ENCODE measurements at places on chromosomes 6 and 20. TPM values are rescaled to one million over a fixed set of nuclear protein-coding genes. Genes with fewer than 3 reads are reported as not detected.

GRCh38 chr6:98560418-98560817 lies 274.0 kb upstream of the POU3F2 start:
- DNase-seq: no peak

- DNase-seq: no peak
Observed at GRCh38 chr6:128491100-128491581, 29.3 kb downstream of the PTPRK start.

DNA sequence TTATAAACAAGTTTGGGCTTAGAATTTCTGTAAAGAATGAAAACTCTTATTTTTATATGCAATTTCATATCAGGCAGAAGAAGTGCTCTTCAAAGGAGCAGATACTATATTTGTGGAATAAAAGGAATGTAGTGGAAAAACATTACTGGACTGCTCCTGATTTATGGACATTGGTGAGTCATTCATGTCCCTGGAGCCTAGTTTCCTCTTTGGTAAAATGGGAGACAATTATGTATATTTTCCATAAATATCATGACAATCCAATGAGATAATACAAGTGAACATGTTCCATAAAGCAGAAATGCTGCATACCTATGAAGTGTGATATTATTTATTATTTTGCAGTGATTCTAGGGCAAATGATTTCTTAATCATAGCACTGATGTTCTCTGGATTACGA lies 445.8 kb upstream of the CITED2 start:
- DNase-seq: no peak

DNA sequence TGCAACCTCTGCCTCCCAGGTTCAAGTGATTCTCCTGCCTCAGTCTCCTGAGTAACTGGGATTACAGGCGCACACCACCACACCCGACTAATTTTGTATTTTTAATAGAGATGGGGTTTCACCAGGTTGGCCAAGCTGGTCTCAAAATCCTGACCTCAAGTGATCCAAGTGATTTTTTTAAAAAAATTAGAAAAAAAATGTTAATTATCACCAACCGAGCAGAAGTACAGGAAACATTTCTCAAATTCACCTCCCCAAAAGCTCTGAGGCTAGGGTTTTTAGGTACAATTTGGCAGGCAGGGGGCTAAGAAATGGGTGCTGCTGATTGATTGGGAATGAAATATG lies 14.9 kb upstream of the SLC22A16 start:
- DNase-seq: no peak

SSTR4 gene
- not detected for total RNA-seq

GRCh38 chr20:63119121-63119962 lies 96.6 kb downstream of the YTHDF1 start:
- peak; percentile 44 for DNase-seq

DNA sequence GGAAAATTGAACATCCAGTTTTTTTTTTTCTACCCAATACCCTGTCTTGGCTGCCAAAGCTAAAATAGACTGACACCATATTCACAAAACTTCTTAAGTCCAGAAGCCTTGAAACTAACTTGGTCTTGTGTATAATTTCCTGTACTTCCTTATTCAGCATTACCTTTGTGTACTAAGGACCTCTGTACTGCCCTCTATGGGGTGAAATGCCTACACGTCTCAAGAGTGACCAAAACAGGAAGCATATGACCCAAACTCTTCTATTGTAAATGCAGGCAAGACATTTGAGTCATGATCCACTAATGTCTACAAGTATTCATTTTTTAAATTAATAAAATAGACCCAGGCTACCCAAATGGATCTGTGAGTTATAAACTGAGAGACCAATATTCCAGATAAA lies 50.4 kb downstream of the HMGCLL1 start:
- DNase-seq: no peak

GRCh38 chr6:127950566-127951145 lies 49.8 kb upstream of the THEMIS start:
- no peak for DNase-seq

GRCh38 chr6:104633125-104633524 lies 226.6 kb downstream of the HACE1 start:
- DNase-seq: no peak

GRCh38 chr20:33280775-33281174 lies 2.2 kb upstream of the BPIFB1 start:
- DNase-seq: no peak

DNA sequence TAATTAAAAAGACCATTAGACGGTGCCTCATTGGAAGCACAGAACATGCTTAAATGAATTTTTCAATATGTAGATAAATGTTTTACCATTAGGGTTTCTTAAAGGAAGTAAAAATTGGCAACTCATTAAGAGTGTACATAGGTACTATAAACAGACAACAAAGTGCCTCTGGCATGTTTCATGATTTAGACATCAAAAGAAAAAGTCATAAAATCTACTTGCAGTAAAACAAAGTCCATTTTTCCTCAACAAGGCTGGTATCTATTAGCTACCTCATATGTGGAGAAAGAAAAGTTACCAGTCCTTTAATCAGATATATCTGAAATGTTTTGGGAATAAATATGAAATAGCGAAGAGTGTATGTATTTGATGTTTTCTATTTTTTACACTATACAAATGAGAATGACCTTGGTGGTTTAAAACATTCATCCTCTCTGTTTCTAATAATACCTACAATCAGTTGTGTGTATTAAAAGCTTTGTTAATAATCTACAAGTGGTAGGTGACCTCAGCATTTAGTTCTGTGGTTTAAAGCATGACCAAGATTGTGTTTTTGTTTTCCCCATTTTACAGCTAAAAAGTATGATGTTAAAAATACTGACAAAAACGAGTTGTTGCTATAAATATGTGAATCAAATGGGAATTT lies 87.5 kb downstream of the HDGFL1 start:
- DNase-seq: no peak

DNA sequence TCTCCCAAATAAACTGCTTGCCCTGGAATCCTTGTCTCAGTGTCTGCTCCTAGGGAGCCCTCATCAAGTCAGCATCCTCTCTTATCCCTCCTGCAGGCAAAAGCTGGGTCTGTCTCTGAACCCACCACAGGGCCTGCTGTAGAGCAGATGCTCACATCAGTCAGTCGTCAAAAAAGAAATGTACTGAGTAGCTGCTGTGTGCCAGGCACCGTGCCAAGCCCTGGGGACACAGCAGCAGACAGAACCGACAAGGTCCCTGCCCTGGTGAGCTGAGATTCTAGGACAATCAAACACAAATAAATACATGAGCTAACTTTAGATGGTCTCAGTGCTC lies 68.5 kb downstream of the EYA2 start:
- no peak for DNase-seq

DNA sequence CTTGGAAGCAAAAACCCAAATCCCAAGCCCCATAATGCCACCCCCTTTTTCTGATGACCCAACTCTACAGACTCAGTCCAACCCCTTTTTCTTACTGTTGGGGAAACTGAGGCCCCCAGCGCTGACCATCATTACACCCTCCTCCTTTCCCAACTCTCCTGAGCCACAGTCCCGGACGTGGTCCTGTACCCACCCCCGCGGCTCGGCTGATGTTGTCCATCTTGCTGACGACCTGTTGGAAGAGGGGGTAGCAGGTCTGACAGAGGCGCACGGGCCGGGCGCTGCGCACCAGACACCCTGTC lies 533 bp downstream of the OSTM1 start:
- no peak for DNase-seq

GRCh38 chr6:163260111-163260895 lies 154.2 kb upstream of the QKI start:
- no peak for DNase-seq

PPP1R16B gene
- total RNA-seq: 9.0 TPM

RAB44 gene
- total RNA-seq: 0.08 TPM
